Colonic mucosa (tissue), 4 donors: ENCODE measurements at places on chromosomes 1 and 21. TPM values are rescaled to one million over a fixed set of nuclear protein-coding genes. Genes with fewer than 3 reads are reported as not detected.

NKAIN1 gene
- total RNA-seq, result not detected

KLHDC9 gene
- total RNA-seq, result 10.1 TPM

ARL8A gene
- 30.3 TPM for total RNA-seq

OR2W3 gene
- total RNA-seq, result 0.82 TPM

ACTL8 gene
- 2.8 TPM for total RNA-seq

CFAP74 gene
- 0.10 TPM for total RNA-seq

TNFRSF14 gene
- total RNA-seq, result 145 TPM

CCDC30 gene
- total RNA-seq, result 1.8 TPM

GJA5 gene
- total RNA-seq, result 4.8 TPM

TNN gene
- 0.07 TPM for total RNA-seq

S100A2 gene
- 2.4 TPM for total RNA-seq

SLC2A5 gene
- total RNA-seq, result 1.8 TPM

PRMT6 gene
- total RNA-seq, result 19.1 TPM

MAN1C1 gene
- total RNA-seq, result 2.7 TPM

HSPA13 gene
- total RNA-seq, result 13.2 TPM

RGS8 gene
- not detected for total RNA-seq

GREM2 gene
- total RNA-seq, result 3.6 TPM

AIM2 gene
- total RNA-seq, result 0.69 TPM

OLIG2 gene
- total RNA-seq, result not detected

PLA2G2C gene
- total RNA-seq, result not detected

EFNA3 gene
- total RNA-seq, result 21.4 TPM

OR2T1 gene
- not detected for total RNA-seq

SPRR2E gene
- total RNA-seq, result not detected

KMO gene
- 0.80 TPM for total RNA-seq

CFHR4 gene
- not detected for total RNA-seq

MEX3A gene
- 3.7 TPM for total RNA-seq

PLEKHO1 gene
- total RNA-seq, result 30.8 TPM

S100A3 gene
- not detected for total RNA-seq

CHIA gene
- total RNA-seq, result not detected

DTL gene
- 5.2 TPM for total RNA-seq

CLCA1 gene
- 1,116 TPM for total RNA-seq
